ENCODE measurements at places on chromosomes 16 and 17. TPM values are rescaled to one million over a fixed set of nuclear protein-coding genes. Genes with fewer than 3 reads are reported as not detected.

GRCh38 chr17:19703828-19704613 is 12.4 kb downstream of the SLC47A2 start:
- no peak for DNase-seq

DNA sequence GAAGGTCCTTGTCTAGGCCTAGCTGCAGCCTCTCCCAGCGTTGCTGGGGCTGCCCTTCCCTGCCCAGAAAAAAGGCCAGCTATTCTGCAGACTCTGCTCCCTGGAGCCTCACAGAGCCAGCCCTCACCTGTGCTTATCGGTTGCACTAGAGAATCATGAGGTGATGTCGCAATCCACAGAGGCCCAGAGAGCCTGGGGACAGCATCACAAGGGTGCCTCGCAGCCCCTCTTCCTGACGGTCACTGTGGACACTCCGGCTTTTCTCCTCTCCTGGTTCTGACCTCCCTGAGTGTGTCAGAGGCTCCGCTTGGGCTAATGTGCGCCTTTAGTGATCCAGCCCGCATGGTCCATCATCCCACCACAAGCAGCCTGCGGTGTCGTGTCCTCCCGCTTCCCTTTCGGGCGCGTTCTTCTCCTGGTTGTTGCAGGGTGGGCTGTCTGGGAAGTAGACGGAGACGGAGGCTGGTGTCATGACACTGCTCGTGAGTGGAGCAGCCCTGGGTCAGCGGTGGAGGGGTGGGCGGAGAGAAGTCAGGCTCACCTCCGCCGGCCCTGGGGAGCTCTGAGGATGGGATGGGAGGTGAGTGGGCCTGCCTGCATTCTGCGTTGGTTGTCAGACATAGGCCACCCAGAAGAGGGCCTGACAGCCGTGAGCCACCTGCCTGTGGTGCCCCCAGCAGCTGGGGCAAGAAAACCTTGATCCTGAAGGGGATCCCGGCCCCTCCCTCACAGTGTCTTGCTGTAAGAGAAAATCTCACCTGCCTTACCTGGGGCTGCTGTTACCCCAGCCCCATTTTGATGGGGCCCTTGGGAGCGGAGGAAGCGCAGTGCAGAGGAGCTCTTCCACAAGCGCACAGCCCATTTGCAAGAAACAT is 165.9 kb upstream of the CHMP6 start:
- no peak for DNase-seq

GRCh38 chr16:12658506-12658905 is 145.2 kb downstream of the CPPED1 start:
- DNase-seq = no peak

DNA sequence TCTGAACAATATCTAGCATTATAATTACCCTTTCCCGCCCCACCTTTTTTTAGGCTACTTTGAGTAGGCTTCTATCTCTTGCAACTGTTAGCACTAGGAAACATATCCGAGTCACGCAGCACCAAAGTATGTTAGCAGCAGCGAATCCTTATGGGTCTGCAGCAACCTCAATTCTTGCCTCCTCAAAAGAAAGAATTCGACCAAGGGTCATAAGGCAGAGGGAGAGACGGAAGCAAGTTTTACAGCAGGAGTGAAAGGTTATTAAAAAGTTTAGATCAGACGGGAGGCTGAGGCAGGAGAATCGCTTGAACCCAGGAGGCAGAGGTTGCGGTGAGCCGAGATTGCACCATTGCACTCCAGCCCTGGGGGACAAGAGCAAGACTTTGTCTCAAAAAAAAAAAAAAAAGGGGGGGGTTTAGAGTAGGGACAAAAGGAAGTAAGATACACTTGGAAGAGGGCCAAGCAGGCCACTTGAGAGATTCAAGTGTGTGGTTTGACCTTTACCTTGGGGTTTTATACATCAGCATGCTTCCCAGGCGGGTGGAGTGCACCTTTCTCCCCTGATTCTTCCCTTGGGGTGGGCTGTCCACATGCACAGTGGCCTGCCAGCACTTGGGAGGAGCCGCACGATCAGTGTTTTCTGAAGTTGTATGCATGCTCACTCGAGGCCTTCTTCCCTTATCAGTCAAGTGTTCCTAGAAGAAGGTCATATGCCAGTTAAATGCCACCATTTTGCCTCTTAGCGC is 67.7 kb downstream of the HLF start:
- DNase-seq = no peak

DNA sequence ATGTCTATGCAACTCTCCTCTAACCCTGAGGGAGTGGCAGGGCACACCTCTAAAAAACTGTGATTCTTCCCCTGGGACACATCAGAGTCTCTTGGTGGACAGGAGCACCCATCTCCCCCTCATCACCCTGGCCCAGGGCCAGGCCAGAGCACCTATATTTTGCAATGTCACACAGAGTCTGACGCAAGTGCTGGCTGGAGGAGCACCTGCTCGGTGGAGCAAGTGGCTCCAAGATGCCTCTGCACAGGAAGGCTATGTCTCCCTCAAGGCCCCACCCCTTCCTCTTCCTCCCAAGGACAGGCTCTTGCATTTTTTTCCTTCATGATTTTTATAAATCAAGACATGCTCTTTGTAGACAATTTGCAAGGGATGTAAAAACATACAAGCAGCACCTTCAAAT is 13.3 kb downstream of the SNN start:
- DNase-seq = no peak

DNA sequence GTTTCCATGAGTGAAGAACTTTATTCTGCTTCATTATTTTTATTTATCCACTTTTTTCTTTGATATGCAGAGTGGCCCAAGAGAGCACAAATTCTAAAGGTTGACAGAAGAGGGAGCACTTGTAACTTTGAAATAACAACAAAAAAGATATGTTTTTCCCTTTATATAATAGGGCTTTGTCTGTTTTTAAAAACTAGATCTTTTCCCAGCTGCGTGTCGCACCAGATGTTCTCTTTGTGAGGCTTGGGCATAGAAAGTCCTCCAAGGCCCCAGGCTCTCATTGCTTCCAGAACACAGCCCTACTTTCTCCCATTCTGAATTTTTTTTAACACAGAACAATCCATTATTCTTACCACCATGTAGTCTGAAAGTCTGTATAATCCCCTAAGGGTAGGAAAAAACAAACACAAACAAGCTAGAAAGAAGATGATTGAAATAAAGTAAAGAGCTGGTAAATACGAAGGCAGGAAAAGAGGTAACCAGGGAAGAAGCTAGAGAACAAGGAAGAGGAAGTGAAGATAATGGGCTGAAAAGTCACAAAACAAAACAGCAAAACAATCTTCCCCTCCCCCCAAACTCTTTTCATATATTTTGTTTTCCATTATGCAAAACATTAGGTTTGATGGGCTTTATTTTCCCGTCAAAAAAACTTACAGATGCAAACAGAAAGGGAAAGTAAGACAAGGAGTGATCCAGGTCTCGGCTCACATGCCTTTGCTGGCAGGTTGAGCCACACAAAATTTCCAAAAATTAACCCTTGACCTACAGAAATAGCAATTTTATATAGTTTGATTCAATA is 160.4 kb downstream of the ABCA8 start:
- peak; percentile 36 for DNase-seq

DNA sequence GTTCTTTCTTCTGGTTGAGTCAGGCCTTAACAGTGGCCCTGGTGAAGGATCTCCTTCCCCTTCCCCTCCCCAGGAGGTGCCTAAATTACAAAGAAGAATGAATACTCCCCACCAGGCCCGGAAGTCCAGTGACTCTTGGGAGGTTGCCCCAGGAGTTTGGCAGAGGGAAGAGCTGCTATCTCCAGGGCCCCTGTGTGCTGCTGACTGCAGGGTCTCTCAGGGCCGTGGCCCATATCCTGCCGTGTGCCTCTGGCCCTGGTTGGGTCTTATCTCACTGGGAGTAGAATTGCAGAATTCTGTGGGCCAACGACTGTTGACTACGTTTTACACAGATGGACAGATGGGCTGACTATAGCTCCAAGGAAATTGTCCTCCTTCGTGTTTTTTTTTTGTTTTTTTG is 28.0 kb downstream of the AKAP1 start:
- DNase-seq = no peak

DNA sequence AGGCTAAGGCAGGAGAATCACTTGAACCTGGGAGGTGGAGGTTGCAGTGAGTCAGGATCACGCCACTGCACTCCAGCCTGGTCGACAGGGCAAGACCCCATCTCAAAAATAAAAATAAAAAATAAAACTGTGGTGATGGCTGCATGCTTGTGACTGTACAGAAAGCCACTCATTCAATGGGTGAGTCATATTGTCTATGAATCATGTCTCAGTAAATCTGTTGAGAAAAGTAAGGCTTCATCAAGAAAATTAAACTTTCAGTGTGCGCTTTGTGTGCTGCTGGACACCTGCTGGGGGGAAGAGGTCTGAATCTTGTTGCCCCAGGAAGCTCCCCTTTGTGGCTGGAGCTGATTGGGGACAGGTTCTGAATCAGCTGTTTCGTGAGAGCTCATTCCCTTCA is 11.3 kb downstream of the NUBP1 start:
- DNase-seq = peak; percentile 57

- DNase-seq = no peak
Observed at GRCh38 chr16:48547530-48547929, 62.5 kb downstream of the N4BP1 start.

- DNase-seq = no peak
Observed at GRCh38 chr17:27438348-27438998, 17.8 kb upstream of the KSR1 start.

GRCh38 chr17:41082626-41083025 is 1.3 kb upstream of the KRTAP4-7 start:
- peak; percentile 84 for DNase-seq

GRCh38 chr16:5214466-5214865 is 116.9 kb upstream of the EEF2KMT start:
- no peak for DNase-seq

GRCh38 chr17:44842748-44843147 is 4.9 kb upstream of the HIGD1B start:
- DNase-seq = no peak

DNA sequence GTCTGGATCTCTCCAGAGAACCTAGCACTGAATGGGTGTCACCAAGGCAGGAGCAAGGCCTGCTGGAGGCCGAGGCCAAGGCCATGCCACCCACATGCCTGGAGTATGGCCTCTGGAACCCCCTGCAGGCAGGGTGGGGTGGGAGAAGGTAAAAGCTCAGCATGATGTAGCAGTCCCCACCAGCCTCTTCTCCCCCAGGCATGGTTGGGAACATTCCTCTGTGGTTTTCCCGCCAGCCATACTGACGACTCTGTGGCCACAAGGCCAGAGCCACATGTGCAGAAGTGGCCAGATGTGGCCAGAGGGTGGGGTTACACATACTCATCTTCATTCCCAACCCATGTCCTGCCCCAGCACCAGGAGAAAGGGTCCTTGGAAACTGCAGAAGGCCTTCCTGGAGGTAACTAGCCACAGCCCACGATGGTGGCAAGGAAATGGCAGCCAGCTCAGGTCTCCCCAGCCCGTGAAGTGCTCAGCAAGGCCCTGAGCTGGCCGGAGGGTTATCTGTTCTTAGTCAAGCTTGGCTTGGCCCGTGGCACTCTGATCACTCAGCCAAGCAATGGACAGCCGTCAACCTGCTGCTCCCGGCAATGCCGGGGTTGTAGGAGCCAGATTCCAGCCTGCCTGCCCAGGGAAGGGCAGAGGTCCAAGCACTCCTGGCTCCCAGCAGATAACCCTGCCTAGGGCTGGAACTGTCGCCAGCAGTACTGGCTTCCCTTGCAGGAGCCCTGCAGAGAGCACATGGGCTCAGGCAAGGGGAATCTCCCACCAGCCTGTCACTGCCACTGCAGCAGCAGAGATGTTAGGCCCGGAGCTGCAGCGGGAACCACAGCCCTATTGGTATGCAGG is 26.1 kb downstream of the HDAC5 start:
- DNase-seq = peak; percentile 52

DNA sequence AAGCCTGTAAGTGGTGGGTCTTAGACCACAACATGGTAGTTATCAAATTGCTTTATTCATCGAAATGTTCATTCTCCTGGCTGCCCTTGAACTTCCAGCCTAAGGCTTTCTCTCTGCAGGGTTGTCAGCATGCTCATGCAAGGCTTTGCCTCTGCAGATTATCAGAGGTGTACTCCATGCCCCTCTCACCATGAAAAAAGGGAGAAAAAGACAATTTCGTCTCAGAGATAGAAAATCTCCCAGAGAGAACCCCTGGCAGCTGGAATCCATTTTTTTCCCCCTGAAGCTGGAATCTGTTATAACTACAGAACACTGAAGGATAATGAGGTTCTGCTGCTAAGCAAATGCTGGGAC is 33.9 kb upstream of the METTL9 start:
- DNase-seq = no peak

DNA sequence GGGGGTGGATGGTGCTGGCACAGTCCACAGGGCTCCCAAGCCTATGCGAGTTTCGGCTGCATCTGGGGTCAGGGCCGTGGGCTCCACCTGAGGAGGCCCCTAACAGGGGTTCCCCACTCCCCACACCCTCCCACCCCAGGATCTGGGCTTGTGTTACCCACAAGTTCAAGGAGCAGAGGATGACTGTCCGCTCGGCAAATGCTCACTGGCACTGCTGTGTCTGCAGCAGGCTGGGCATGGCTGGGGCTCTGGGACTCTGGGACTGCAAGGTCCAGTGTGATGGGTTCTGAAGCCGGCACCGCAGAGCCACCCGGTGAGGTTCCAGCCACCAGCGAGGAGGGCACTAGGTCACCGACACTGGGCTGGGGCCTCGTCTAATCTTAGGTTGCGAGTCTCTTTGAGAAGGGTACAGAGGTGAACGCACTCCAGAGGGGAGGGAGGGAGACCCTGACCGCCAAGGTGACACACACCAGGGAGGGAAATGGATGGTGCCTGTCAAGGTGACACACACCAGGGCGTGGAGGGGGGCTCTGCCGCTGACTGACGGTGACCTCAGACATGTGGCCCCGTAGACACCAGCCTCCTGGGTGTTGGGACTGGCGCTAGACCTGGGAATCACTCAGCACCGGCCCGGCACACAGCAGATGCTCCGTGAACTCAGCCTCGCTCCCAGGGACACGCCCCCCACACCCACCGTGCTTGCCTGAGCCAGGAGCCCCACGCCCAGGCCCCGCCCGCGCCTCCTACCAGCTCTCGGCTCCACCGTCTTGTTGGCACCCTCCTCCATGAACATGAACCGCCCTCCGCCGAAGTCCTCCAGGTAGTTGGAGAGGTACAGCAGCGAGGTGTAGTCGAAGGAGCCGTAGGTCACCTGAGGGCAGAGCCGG is 20.5 kb upstream of the HEXD start:
- no peak for DNase-seq

DNA sequence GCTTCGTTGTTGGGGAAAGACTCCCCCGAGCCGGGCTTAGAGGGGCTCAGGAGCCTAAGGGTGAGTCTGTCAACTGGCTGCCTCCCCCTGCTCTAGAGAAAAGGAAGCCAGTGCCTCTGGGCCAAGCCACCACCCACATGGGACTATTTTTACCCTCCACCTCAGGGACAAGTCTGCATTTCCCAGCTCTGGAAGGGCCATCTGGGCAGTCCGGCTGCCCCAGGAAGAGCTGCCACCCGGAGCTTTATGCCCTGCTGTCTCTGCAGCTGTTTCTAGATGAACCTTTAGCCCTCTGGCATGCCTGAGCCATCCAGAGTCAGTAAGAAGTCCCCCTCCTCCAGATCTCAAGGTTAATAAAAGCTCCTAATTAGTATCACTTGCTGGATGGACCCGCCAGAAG is 5.3 kb upstream of the RPRML start:
- no peak for DNase-seq

- no peak for DNase-seq
Observed at GRCh38 chr17:78739331-78739931, 42.6 kb downstream of the CYTH1 start.

KRTAP16-1 gene
- not detected for total RNA-seq

KRTAP2-2 gene
- total RNA-seq = not detected

PPM1E gene
- not detected for total RNA-seq

RMI2 gene
- 16.2 TPM for total RNA-seq

CD300C gene
- not detected for total RNA-seq

PRSS21 gene
- not detected for total RNA-seq

MYH1 gene
- not detected for total RNA-seq
